ENCODE measurements at places on chromosomes 6 and 20. TPM values are rescaled to one million over a fixed set of nuclear protein-coding genes. Genes with fewer than 3 reads are reported as not detected.

DNA sequence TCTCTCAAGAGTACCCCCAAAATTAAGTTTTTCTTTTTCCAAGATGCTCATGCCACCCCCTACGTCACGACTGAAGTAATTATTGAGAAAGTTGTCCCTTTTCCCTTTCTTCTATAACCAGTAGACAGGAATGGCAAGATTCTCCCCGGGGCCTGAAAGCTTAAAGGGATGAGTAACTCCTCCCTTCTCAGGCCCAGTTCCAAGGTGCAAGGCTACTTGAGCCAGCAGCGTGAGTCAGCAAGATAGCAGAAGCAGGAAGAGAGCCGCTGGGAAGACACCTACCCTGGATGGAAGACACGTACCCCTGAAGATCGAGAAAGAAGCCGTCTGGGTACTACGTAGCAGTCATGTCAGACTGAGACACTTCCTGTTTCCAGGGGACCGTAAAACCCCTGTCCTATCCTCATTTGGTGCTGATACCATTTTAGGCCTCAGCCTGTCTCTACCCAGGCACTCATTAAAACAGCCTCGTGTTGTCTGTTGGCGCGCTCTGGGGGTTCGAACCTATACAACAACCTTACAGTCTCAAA is 241.0 kb downstream of the ADGRG6 start:
- no peak for DNase-seq

DNA sequence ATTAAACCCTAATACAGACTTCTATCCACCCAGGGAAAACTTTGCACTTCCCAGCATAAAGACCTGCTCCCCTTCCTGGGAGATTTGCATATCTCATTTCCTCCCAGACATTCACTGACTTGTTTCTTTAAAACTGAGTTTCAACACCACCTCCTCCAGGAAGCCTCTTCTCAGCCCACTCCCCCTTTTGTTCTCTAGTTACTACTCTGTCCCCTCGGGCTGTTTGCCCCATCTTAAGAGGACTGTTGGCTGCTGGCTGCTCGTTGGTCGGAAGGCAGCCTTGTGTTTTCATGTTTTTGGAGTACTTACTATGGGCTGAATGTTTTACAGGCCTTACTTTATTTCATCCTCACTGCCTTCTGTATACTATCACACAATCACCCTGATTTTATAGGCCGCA is 6.6 kb downstream of the ARHGAP40 start:
- no peak for DNase-seq

The GGTLC1 gene
- polyA plus RNA-seq = not detected

DNA sequence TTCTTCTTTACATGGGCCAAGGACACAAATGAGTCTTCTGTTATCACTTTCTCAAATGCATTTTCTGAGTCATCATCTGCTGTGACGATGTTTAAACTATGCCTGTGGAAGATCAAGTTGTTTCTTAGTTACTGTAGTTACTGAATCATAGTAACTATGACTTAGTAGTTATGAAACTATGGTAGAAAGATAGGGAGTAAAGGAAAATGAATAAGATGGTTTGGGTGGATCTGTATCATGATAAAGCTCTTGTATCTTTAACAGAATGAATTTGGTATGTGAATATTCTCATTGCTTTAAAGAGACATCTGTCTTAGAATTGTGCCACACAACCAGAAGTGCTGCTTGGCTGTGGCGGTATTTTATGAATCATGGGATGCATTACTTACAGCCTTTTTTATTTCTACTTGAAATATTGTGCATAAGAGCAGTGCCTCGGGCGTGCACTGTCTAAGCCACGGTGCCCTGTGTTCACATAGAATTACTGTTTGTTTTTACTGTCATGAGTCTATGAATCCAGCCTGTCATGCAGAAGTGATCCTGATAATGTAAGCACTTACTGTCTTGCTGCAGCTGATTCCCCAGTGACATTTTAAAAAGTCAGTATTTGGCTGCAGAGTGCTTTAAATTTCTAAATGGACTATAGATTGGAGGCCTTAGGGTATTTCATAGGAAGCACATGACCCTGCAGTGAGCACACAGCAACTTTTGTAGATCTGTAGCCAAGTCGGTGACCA is 215.2 kb downstream of the TMEM242 start:
- DNase-seq = no peak

- DNase-seq = peak; percentile 87
Observed at GRCh38 chr20:324177-325044, 941 bp upstream of the SOX12 start.

DNA sequence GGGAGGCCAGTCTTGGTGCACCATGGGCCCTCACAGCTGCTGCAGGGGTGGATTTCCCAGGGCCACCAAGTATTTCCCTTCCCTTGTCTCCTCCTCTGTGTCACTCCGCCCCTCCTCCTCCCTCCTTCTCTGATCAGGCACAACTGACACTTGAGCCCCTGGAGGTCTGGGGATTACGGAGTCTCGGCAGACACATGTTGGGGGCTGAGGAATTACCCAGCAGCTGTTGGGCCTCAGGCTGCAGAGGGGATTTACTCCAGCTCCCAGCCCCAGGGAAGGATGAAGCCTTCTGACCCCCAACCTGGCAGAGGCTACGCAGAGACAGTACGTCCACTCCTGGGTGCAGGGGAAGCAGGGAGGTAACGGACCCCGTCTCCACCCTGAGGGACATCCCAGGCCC is 420.5 kb upstream of the SULF2 start:
- DNase-seq = no peak

GRCh38 chr6:105226598-105227294 is 46.9 kb upstream of the POPDC3 start:
- DNase-seq = no peak

The ZNF184 gene
- polyA plus RNA-seq = 10.8 TPM

The PRSS35 gene
- 6.5 TPM for polyA plus RNA-seq

GRCh38 chr6:139364302-139364981 is 10.0 kb downstream of the CITED2 start:
- DNase-seq = no peak

GRCh38 chr6:109770047-109770446 is 79.0 kb downstream of the FIG4 start:
- no peak for DNase-seq

The GTSF1L gene
- not detected for polyA plus RNA-seq

DNA sequence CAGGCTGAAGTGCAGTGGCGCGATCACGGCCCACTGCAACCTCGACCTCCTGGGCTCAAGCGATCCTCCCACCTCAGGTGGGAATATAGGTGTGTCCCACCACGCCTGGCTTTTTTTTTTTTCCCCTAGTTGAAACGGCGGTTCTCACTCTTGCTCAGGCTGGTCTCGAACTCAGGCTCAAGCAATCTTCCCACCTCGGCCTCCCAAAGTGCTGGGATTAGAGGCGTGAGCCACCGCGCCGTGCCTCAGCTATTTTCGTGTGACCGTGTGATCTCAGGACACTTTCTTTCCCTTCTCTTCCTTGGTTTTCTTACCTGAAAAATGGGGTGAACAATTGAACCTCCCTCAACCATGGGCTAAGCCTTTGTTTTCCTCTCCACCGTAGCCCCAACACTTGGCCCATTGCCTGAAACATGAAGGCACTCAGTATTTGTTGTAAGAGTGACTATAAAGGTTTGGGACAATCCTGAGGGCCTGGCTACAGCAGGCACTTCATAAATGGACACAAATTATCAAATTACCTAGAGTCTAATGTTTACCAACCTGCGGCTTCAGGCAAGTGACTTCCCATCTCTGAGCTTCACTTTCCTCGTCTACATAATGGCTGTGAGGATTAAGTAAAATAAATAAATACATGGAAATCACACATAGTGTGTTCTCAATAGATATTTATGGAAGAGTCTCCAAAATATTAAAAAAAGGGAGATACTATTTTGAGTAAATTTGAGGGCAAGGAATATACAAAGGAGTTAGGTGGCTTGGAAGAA is 31.4 kb upstream of the ID1 start:
- no peak for DNase-seq

The NOX3 gene
- polyA plus RNA-seq = not detected

DNA sequence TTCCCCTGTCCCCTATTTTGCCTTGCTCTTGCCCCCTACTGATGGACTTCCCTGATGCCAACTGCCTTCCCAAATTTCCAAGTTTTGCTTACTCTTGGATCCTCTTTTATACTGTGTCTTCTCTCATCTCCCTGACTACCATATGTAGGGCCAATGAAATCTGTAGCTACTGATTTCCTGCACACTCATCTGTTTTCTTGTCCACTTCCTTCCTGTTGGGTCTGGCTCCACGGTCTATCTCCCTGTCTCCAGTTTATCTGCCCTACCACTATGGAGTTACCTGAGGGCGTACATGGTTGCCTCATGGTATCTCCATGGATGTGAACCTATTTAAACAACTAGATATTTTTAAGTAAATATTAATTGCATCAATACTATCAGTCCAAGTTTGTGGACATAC is 140.3 kb upstream of the MCHR2 start:
- no peak for DNase-seq

DNA sequence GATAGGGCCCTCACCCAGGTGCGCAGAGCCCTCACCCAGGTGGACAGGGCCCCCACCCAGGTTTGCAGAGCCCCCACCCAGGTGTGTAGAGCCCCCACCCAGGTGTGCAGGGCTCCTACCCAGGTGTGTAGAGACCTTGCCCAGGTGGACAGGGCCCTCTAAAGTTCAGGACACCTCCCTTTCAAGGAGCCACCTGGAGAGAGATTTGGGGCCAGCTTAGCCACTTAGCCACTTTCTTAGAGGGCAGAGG is 280.2 kb downstream of the TAF4 start:
- DNase-seq = no peak

DNA sequence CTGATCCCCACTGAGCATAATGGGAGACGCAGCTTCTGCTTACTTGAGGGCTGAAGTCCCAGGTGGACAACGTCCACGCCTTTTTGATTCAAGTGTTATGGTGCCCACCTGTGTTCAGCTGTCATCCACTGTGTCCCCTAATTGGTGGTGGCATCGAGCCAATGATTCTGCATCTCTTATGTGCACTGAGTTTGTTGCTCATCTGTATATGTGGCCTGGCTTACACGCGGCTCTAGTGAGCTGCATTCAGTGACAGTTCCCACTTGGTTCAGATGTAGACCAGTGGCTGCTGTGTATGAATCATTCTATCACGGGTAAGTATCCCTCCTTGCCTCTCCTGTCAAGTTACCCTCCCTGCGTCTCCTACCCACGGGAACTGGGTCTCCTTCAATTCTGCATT is 131.2 kb upstream of the CLDN20 start:
- no peak for DNase-seq

- DNase-seq = no peak
Observed at GRCh38 chr6:125899726-125900182, 56.8 kb upstream of the HINT3 start.

DNA sequence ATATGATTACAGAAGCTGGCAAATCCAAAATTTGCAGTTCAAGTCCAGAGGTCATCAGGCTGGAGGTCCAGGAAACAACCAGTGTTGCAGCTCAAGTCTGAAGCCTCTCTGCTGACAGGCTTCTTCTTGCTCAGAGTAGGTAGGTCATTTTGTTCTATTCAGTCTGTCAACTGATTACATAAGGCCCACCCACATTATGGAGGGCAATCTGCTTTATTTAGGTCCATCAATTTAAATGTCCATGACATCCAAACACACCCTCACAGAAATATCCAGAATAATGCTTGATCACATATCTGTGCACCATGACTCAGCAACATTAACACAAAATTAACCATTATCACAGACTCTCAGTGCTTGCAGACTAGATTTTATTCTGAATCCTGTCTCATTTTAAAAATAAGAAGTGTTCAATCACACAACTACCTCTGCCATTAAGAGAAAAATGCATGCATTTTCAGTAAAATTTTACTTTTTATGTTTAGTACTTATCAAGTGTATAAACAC is 759.2 kb upstream of the ADGRB3 start:
- DNase-seq = no peak

The SLC17A9 gene
- polyA plus RNA-seq = 1.0 TPM

DNA sequence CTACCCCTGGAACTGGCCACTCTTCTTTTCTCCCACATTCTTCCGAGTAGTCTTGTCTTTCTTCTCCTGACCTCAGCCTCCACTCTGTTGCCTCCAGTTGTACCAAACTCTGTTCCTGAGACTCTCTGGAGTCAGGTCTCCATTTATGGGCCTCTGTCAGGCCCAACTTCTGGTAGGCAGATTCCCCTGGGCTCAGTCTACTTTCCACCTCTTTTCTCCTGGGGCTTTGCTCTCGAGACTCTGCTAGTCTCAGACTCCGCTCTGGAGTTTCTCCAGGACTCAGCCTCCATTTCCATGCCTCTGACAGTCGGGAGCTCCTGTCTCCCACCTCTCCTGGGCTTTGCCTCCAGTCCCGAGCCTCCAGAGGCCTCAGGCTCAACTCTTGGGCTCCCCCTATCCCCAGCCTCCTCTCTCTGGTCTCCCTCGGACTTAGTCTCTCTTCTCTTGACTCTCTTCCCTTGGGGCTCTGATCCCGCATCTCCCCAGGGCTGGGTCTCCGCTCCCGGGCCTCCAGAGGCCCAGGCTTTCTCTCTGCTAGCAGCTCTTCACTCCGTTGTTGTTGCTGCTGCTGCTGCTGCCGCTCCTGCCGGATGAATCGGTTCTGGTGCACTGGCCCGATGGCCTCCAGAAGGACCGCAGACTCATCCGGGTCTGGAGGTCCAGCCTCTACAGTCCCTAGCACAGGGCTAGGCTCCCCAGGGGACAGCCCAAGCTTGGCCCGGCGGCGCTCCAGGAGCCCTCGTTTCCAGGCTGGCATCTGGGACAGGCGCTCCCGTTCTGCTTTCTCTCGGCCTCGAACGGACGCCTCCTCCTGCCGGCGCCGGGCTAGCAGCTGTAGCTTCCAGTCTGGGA is 1.1 kb downstream of the PPP1R18 start:
- DNase-seq = no peak

DNA sequence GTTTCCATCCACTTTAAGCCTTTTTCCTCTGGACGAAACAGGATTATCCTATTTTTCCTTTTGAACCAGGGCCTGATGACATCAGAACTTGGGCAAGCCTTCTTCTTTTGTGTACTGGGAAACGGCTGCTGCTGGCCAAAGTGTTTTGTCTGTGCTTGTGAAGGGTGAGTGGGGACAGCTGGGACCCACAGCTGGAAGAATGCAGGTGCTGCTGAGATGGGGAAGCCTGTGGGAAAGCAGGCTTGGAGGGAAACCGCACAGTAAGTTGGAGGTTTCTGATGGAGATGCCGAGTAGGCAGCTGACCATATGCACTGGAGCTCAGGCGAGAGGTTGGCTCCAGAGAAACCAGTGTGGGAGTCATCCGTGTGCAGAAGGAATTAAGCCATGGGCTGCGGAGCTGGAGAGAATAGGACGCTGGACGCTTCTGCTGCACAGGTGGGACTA is 8.5 kb upstream of the PSMG4 start:
- no peak for DNase-seq

- peak; percentile 10 for DNase-seq
Observed at GRCh38 chr6:31354864-31355582, 2.0 kb downstream of the HLA-B start.

The CLIC5 gene
- 4.8 TPM for polyA plus RNA-seq

- no peak for DNase-seq
Observed at GRCh38 chr20:1463971-1464570, 2.6 kb downstream of the NSFL1C start.

GRCh38 chr6:105483492-105483891 is 80.6 kb upstream of the PREP start:
- DNase-seq = no peak

GRCh38 chr6:80566361-80566760 is 459.9 kb downstream of the BCKDHB start:
- DNase-seq = no peak
